ENCODE measurements at places on chromosomes 6 and 20.
A peak's percentile ranks its signal among the peaks of the same experiment; 100 is the strongest.

DNA sequence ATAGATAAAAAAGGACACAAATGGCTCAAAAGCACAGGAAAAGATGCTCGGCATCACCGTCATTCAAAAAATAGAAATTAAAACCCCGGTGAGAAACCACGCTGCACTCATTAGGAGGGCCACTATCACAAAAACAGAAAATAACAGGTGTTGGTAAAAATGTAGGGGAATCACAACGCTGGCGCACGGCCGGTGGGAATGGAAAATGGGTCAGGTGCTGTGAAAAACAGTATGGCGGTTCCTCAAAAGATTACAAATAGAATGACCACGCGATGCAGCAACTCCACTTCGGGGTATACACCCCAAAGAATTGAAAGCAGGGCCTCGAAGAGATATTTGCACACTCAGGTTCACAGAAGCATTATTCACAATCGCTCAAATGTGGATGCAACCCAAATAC is 28.3 kb downstream of the NPEPL1 start:
- no peak for DNase-seq

DNA sequence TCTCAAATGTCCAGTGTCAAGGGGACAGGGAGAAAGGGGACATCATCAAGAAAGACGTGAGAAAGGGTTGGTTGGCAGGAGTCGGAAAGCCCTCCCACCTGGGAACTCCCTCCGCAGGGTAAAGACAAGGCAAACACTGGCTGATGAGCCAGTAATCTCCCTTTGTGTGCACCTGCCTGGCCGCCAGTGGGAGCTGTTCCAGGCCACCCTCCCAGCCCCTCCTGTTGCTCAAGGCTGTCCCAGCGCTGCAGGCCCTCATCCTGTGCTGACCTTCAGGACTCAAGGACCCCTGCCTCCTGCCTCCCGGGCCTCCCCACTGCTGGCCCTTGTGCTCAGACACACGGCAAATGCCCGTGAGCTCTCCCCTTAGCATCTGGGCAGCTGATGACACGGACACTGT is 7.4 kb downstream of the FRMD1 start:
- DNase-seq, result no peak

- DNase-seq, result no peak
Measured at GRCh38 chr6:88349511-88349910, 183.4 kb upstream of the CNR1 start.

GRCh38 chr6:4136354-4136831 is 1.0 kb upstream of the ECI2 start:
- no peak for DNase-seq

- DNase-seq, result no peak
Measured at GRCh38 chr20:48294196-48294595, 508.9 kb upstream of the SULF2 start.

DNA sequence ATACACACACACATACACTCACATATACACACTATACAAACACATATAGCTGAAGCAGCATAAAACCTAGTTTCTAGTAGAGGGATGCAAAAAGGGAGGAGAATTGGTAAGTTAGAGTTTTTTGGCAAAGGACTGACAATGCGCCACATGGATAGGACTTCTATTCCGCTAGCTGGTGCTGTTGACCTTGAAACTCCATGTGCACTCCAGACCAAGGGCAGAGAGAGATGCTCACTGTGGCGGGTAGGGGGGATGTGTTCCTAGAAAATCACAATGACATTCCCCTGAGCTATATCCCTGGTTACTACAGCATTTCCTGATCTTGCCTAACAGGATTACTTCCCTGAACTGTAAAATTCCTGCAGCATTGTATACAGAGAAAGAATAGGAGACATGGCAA is 19.2 kb downstream of the MICA start:
- no peak for DNase-seq

GRCh38 chr20:36342331-36343120 is 36.4 kb downstream of the DLGAP4 start:
- no peak for DNase-seq

GRCh38 chr6:70289299-70289698 is 13.6 kb downstream of the COL9A1 start:
- DNase-seq, result no peak

DNA sequence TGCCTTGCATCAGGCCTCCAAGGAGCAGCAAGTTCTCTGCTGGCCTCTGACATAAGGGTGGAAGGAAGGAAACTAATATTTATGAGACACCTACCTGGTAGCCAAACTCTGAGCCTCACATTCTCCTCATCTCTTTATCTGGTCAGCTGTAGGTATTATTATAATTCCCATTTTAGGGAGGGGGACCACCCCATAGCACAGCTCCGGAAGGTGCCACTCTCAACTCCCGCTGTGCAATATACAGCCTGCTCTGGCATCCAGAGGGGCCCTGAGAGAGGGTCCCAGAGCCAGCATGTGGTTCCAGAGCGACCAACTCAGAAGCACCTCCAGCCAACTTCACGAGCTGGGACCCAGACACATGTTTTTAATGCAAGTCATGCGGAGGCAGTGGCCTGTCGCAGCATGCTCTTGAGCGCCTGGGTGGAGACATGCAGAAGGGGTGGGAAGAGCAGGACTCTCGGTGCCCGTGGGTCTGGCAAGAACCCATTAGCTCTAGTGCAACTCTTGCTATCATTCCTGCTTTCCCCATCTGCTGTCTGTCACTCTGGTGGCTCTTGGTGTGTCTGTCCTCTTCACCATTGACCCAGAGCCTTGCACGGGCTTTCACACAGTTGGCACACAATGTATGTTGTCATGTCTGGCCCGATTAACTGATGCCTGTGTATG is 15.0 kb upstream of the MYMX start:
- DNase-seq, result no peak

DNA sequence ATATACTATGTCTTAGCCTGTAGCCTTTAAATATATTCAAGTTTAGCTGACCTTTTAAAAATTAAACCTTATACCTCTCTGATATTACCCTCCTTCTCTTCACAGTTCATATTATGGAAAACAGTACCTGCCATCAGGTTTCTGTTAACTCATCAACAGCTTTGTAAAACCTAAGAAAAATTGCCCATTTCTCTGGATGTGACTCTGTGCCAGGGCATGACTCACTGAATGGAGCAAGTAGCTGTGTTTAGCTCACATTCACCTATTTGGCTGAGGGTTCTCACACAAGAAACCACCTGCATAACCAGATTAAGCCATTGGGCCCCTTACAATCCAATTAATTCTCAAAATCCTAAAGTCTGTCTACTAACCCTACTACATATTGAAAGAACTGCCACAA is 678.8 kb upstream of the MARCKS start:
- no peak for DNase-seq

DNA sequence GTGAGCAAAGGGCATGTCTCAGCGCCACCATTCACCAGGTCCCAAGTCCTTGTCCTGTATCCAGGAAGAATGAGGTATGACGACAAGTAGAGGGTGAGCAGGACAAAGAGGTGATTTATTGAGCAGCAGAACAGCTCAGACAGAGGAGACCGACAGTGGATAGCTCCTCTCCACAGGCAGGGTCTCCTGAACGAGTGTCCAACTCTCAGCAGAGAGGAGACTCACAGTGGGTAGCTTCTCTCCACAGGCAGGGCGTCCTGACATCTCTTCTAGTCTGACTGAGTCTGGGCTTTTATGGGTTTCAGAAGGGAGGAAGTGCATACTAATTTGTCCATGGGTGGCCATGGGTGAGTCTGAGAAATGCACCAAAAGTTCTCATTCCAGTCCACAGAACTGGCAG is 204.7 kb downstream of the ANKRD60 start:
- DNase-seq, result no peak

GRCh38 chr6:105330364-105330763 is 72.5 kb downstream of the PREP start:
- DNase-seq, result no peak

DNA sequence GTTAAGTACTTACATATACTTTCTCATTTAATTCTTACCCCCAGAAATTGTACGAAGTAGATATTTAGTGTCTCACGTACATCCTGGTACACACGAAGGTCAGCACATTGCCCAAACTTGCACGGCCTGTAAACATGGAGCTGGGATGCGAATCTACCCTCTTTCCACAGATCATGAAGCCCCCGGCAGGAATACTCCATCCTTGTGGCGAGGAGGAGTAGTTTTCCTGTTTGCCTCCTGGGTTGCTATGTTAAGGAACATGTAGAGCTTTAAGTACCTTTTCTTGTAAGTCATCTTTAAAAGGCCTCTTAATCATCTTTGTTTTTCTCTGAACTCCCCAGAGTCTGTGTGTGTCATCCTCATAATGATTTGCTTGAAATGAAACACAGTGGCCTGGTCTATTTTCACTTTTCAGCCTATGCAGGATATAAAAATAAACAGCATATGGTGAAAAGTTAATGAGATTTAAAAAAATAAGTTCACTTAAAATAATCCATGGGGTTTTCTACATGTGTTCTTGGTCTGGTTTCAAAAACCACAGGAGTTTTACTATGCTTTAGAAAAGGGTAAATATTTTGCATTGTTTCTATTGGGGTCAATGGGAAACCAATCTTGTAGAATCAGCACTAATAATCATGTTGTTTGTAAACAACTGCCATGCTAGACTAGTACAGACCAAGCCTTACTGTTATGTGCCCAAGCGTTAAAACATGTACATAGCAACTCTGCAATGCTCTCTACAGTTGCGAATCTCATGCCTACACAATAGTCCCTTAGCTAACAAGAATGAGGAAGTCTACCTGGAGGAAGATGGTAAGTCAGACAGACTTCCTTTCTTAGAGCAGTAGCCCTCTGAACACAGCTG is 9.3 kb upstream of the ARID1B start:
- no peak for DNase-seq

- no peak for DNase-seq
Measured at GRCh38 chr6:5261545-5262109, 314 bp downstream of the FARS2 start.

DNA sequence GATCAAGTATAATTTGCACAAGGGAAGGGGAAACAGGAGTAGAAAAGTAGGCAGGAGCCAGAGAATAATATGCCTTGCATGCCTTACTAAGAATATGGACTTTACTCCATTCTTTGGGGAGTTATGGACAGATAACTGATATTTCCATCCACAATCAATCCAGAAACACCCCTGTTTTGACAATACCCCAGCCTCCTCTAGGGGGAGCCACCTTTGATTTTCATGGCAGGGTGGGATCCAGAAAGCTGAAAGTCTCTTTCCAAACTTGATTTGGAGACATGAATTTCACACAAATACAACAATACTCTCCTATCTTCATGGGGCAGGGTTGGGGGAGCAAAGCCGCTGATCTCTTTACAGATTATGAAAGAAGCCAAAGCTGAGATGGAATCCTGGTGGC is 404.1 kb downstream of the FOXA2 start:
- no peak for DNase-seq

GRCh38 chr20:60092729-60093128 is 134.5 kb downstream of the CDH26 start:
- no peak for DNase-seq

DNA sequence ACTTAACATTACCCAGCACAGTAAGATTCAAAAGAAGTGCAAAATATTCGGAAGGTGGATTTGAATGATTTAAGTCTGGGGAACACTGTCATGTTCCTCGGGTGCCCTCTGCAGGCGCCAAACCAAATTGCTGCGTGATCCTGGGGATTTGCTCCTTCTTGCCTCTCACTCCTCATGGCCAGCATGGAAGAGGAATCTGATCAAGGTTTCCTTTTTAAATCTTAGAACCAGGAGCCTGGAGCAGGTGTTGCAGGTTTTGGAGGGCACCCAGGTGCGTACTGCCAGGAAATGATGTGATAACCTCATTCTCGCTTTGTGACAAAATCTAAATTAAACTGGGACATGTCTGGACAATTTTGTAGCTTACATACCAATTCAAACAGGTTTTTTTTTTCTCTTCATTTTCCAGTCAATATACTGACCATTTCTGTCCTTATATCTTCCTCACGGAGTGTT is 8.1 kb upstream of the PFDN4 start:
- peak; percentile 67 for DNase-seq

DNA sequence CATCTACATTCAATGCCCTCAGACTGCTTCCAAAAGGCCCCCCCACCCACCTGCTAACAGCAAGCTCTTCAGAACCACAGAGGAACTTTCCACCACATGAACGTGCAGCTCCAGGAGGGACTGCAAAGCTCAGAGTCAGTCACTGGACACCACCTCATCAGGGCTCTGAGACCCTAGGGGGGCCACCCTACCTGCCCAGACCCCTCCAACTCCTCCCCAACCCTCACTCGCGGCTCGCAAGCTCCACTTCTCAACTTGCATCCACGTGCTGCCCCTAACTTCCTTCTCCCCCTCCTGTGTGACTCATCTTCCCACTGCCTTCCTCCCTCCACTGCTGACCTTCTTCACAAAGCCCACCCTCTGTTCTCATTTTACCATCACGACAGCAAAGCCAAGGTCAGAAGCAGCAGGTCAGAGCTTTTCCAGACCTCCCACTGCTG is 6.5 kb downstream of the MBOAT1 start:
- DNase-seq, result peak; percentile 29

- DNase-seq, result no peak
Measured at GRCh38 chr20:23189854-23190253, 103.7 kb upstream of the CD93 start.

- no peak for DNase-seq
Measured at GRCh38 chr6:145313041-145313855, 422.1 kb downstream of the EPM2A start.

DNA sequence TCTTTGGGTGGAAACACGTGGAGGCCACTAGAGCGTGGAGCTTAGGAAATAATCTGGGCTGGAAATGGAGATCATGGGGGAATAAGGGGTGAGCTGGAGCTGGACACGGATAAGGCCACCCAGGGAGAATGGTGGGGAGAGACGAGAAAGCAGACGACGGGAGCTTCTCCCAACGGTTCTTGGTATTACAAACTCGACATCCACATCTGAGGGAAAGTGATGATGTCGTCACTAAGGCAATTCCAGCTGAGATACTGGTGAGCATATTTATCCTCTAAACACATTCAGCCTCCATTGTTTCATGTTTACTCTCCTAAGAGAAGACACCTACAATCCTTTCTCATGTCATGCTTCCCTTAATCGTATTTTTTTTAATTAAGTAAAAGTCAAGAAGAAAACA is 50.2 kb upstream of the SNX9 start:
- no peak for DNase-seq

- DNase-seq, result no peak
Measured at GRCh38 chr6:104431096-104431495, 428.6 kb downstream of the HACE1 start.

GRCh38 chr6:21186479-21187055 is 407.0 kb upstream of the SOX4 start:
- no peak for DNase-seq

DNA sequence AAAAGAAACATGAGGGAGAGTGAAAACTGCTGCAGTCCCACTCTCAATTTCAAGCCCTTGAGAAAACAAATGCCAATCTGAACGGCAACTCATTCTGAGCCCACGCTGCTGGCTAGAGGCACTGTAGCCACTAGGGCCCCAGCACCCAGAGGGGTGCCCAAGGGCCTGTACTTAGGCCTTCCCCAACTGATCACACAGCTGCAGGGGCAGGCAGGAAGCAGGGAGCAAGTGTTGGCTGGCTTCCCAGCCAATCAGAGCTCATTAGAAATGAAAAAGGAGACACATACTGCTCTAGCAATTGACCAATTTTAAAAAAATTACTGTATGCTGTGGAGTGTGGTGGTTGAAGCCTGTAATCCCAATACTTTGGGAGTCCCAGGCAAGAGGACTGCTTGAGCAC is 3.7 kb upstream of the BEND3 start:
- no peak for DNase-seq
